ENCODE measurements at places on chromosomes 3 and 15.

- DNase-seq: no peak
These were observed 12.2 kb upstream of the UPK1B start for GRCh38 chr3:119161240-119161639.

DNA sequence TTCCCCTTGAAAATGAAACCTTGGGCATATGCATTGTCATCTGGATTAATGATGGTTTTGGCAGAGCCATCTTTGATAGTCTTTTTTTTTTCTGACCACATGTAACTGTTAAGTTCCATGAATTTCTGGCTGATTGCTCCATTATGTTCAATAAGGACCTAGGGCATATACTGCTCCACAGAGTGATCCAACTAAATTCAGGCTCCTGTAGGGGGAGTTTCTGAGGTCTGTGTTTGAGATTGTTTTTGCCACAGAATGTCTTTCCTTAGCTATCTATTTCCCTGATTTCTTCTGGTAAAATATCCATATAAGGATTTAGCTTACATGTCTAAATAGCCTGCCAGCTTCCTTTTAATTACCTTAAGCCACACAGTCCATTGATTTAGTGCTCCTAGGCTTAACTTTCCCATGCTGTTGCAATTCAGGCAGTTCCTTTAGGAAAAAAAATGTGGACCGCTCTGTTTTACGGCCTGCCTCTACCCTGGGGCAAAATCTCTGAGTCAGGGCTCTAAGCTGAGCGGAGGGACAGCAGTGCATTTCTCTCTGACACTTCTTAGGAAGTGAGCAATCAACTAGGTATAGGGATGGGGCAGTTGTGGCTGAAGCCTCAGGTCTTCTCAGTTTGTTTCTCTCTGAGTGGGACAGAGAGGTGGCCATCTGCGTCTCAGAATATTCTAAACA lies 796.2 kb downstream of the NR2F2 start:
- DNase-seq: no peak

DNA sequence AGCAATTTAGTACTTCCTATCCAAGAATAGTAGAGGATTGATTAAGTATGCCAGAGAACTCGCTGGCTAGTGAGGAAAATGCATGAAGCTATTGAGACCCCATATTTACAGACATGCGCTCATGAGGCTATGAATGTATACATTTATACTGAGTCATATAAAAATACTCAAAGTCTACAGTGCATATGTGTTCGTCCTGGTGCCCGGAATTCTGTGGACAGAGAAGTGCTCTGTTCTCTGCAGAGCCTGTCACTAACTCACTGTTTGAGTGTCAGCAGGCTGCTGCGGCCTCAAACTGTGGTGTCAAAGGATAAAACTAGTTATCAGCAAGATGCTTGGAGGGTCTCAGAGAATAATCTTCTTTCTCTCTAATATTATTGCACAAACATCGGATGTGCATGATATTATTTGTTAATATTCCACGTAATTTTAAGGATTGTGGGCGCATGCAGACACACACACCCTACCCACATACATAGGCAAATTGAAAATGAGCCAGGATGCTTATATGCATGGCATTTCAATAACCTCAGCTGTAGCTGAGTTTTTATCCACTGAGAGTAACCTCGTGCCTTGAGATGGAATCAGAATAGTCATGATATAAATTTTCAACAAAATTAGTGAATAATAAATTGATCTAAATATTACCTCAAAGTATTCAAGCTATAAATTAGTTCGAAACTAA lies 50.0 kb upstream of the TSC22D2 start:
- DNase-seq: no peak

GRCh38 chr15:94417501-94418293 lies 186.3 kb downstream of the MCTP2 start:
- no peak for DNase-seq

DNA sequence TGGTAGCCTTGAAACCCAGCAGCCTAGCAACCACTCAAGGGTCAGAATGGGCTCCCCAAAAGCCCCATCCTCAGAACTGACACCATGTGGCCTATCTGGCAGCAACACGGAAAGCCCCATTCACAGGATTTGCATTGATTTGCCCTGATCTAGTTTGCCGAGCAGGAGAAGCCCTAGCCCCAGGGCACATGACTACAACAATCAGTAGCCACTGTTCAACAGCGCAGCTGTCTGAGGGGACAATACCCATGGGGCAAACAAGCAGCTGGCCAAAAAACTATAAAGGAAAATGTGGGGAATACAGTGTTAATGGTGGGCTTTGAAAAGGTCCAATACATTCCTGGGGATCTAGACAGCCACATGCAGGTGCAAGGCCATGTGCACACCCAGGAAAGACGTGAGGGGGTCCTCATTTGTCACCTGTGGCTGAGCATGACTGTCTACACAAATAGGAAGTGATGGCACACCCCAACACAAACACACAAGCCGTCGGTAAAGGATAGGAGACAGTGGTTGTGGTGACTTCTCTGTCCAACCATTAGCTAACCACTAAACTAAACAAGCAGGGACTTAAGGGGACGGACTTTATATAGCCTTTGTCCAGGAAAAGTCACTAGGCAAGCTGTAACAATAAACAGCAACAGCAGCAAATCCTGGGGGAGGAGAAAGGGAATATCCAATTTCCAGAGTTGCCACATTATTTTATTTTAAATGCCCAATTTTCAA lies 113.7 kb downstream of the LRIG1 start:
- DNase-seq: no peak

- no peak for DNase-seq
These were observed 108.0 kb upstream of the SMAD3 start for GRCh38 chr15:66957431-66957720.

- peak; percentile 65 for DNase-seq
These were observed 28.3 kb downstream of the PLXND1 start for GRCh38 chr3:129577925-129578786.

DNA sequence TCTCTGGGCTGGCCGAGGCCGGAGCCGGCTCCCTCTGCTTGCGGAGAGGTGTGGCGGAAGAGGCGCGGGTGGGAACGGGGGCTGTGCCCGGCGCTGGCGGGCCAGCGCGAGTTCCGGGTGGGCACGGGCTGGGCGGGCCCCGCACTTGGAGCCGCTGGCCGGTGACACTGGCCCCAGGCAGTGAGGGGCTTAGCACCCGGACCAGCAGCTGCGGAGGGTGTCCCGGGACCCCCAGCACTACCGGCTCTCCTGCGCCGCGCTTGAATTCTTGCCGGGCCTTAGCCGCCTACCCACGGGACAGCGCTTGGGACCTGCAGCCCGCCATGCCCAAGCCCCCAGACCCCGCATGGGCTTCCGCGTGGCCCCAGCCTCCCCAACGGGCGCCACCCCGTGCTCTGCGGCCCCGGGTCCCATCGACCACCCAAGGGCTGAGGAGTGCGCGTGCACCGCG lies 736.3 kb upstream of the ARRDC4 start:
- no peak for DNase-seq

GRCh38 chr3:97960993-97961766 lies 11.1 kb downstream of the RIOX2 start:
- DNase-seq: no peak

- peak; percentile 42 for DNase-seq
These were observed 3.0 kb upstream of the LDHAL6B start for GRCh38 chr15:59203657-59204056.

GRCh38 chr3:113051302-113051711 lies 60.5 kb downstream of the GTPBP8 start:
- peak; percentile 97 for DNase-seq

DNA sequence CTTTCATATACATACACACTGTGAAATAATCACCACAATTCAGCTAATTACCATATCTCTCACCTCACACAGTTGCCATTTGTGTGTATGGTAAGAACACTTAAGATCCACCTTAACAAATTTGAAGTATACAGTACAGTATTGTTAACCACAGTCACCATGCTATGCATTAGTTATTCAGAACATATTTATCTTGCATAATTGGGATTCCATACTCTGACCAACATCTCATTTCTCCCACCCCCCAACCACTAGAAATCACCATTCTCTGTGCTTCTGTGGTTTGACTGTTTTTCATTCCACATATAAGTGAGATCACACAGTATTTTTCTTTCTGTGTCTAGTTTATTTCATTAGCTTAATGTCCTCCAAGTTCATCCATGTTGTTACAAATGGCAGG lies 247.7 kb upstream of the CTNNB1 start:
- DNase-seq: no peak

- no peak for DNase-seq
These were observed 4.6 kb downstream of the LSG1 start for GRCh38 chr3:194667363-194667762.

- peak; percentile 39 for DNase-seq
These were observed 15.4 kb downstream of the DPH3 start for GRCh38 chr3:16249336-16249735.

GRCh38 chr3:140019946-140020345 lies 85.0 kb downstream of the CLSTN2 start:
- DNase-seq: no peak

GRCh38 chr3:171854649-171855305 lies 11.6 kb downstream of the TMEM212 start:
- DNase-seq: no peak

DNA sequence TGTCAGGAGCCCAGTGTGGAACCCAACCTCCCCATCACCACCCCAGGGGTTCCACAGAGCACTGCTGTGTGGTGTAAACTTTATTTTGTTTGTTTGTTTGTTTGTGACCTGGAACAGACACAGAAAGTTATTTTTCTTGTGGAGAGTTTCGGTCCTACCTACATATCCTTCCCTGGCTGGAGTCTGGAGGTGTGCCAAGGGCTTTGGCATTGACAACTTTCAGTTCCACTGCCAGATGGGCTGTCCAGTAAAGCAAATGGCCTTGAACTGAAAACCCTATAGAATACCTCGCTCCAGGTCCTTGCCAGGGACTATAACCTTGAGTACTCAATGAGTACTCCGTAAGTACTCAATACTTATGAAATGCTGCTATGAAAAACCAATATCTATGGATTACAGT lies 103.5 kb downstream of the MITF start:
- DNase-seq: no peak

GRCh38 chr3:41920406-41920965 lies 41.4 kb downstream of the ULK4 start:
- no peak for DNase-seq

DNA sequence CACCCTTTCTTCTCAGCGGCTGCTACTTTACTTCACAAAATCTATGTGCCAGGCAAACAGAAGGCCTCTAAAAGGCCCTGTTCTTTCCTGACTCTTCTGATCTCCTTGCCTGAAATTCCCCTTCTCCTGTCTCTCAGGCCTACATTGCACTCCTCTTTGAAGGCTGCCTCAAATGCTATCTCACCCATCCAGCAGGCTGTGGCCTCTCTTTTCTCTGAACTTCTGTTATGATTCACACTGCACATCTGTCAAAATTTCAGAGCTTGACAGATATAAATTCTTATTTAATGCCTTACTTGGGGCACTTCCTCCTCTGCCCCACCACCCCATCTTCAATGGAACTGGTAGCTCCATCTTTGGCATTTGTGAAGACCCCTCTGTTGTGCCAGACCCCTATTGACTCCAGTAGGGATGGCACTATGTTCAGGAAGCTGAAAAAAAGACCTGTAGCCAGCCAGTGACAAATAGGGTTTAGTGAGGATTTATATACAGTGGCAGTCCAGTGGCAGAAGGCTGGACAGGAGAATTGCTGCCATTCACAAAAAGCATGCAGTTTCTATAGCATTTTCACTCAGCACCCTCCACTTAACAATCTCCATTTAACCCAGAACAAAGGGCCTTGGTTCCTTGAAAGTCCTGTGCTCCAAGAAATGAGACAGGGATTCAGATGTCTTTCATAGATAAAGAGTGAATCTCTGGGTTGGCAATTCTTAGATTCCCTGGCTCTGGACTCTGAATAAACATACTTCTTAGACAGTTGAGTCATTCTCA lies 415.8 kb upstream of the GRM7 start:
- no peak for DNase-seq

DNA sequence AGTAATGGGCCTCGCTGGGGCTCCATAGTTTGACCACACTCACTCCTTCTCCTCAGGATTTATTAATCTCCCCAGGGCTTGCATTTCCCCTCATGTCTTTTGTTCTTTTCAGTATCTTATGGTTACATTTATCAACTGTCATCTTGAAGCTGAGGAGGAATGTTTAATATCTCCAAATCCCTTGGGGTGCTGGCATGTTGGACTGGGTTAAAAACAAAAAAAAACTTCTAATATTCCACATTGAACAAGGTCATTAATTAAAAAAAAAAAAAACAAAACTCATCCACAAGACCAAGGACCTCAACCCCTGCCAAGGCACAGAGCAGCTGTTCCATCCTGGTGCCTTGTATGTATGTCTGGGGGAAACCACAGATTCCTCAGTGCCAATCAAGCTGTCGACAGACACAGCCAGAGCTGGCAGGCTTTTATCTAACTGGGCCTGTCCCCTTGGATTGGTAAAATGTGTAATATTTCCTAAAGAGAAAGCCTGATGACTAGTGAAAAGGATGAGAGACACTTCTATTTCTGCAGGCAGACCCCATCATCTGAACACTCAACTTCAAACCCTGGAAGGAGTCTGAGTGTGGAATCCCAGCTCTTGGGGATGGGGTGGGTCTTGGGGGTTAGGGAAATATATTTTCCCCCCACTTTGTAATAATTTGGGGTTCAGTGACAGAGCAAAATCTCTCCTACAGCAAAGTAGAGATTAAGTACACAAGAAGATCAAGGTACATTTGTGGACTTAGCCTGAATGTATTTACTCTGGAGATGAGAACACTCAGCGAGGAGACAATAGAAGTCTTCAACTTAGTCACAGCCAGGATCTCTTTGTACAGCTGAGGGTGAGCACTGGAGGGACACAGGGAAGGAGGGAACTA lies 69.1 kb downstream of the TTC23 start:
- DNase-seq: no peak

DNA sequence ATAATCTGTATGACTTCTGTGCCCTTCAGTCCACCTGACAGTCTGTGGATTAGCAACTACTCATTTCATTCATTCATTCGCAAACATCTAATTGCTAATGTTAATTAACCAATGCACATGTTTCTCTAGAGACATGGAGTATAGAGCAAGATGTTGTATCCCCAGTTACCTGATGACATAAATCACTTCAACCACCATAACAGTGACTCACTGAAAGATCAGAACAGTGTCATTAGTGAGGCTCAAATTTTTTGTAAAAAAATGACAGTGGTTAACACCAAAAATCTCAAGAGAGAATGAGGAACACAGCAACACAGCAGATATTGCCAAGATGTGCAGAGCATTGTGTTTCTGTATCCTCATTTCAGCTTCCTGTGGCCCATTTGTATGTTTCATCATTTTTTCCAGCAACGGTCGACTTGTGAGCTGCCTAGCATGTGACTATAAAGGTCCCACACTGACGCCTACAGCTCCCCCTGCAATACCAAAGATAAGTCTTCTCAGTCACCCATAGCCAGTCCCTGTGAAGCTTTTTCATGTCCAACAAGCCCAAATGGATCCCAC lies 3.7 kb upstream of the PLD1 start:
- DNase-seq: peak; percentile 98

GRCh38 chr15:73925848-73926218 lies 429 bp upstream of the LOXL1 start:
- no peak for DNase-seq

- DNase-seq: peak; percentile 59
These were observed 52.8 kb downstream of the ATP8B4 start for GRCh38 chr15:50066202-50066601.

DNA sequence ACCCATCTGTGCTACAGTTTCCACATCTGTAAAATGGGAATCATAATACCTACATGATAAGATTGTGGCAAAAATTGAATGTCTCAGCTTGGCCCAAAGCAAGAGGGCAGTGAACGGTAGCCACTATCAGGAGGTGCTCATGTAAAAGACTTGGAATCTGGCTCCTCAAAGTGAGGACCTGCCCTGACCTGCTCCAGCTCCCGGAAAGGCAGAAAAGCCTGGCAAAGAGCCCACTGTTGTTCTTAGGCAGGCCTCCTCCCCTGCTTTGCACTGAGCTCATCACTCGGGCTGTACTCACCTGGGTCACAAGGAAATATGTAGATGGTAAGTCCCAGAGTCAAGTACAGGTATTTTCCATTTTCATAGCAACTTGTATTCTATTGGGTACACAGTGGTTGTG lies 250.7 kb upstream of the TBL1XR1 start:
- DNase-seq: no peak
